ENCODE measurements at places on chromosomes 16 and 17.
A peak's percentile ranks its signal among the peaks of the same experiment; 100 is the strongest.

DNA sequence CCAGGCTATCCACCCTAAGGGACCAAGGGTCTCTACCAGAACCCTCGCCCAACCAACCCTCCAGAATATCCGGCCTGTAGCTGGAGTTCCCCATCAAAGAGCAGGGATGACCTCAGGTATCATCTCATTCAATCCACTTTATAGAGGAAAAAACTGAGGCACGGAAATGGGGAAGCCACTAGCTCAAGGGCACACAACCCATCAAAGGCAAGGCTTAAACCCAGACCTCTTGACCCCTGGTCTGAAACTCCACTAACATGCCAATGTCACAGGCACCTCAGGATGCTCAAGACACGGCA is 1.6 kb downstream of the TBC1D10B start:
- peak overlapping the region; percentile 80 for H3K4me3 ChIP-seq
- no peak overlapping the region for H3K27ac ChIP-seq
- no peak for DNase-seq
- H3K27me3 ChIP-seq = no peaks in the 10 kb centered on the region

- no peak overlapping the region for H3K4me3 ChIP-seq
- DNase-seq = no peak
- no peak overlapping the region for H3K27ac ChIP-seq
- no peaks in the 10 kb centered on the region for H3K27me3 ChIP-seq
- no peaks in the 10 kb centered on the region for H3K36me3 ChIP-seq
- 0 out of 2 replicates have a peak, but pooled peaks cover 2% of the 10 kb centered on the region for H3K4me1 ChIP-seq
These were observed 6.5 kb downstream of the MOSMO start for GRCh38 chr16:22014271-22014873.

- peaks cover 5% of the 10 kb centered on the region for H3K4me1 ChIP-seq
- no peaks in the 10 kb centered on the region for H3K27me3 ChIP-seq
- no peak overlapping the region for H3K27ac ChIP-seq
- DNase-seq = no peak
- H3K36me3 ChIP-seq = no peaks in the 10 kb centered on the region
These were observed 294.2 kb upstream of the AXIN2 start for GRCh38 chr17:65855675-65856074.

DNA sequence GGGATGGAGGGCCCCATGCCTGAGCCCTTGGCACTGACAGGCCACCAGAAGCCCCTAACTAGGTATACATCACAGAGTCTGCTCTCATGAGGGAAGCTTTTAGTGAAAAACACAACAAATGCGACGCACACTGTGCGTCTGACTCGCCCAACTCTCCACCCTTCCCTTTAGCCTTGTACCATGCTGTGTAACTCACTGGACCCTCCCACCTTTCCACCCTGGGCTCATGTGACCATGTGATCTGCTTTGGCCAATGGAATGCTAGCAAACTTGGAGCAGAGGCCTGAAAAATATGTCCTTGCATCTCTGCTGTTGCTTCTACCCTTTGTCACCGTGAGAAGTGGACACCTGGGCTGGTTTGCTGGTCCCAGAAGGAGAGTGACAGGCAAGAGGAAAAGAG is 21.6 kb downstream of the TK2 start:
- peaks cover 8% of the 10 kb centered on the region for H3K36me3 ChIP-seq
- H3K27me3 ChIP-seq = no peaks in the 10 kb centered on the region

- no peaks in the 10 kb centered on the region for H3K27me3 ChIP-seq
- no peaks in the 10 kb centered on the region for H3K36me3 ChIP-seq
- no peak for DNase-seq
- peaks cover 82% of the 10 kb centered on the region for H3K4me1 ChIP-seq
These were observed 44.0 kb downstream of the ANKRD11 start for GRCh38 chr16:89446136-89446974.

- DNase-seq = no peak
- H3K27ac ChIP-seq = no peak overlapping the region
- H3K27me3 ChIP-seq = no peaks in the 10 kb centered on the region
- no peak overlapping the region for H3K4me3 ChIP-seq
- H3K36me3 ChIP-seq = no peaks in the 10 kb centered on the region
- peaks cover 5% of the 10 kb centered on the region for H3K4me1 ChIP-seq
These were observed 684.4 kb upstream of the CDH8 start for GRCh38 chr16:62720651-62721050.

GRCh38 chr17:1590029-1590746 is 27.6 kb upstream of the PITPNA start:
- H3K27me3 ChIP-seq = no peaks in the 10 kb centered on the region
- H3K4me3 ChIP-seq = no peak overlapping the region

DNA sequence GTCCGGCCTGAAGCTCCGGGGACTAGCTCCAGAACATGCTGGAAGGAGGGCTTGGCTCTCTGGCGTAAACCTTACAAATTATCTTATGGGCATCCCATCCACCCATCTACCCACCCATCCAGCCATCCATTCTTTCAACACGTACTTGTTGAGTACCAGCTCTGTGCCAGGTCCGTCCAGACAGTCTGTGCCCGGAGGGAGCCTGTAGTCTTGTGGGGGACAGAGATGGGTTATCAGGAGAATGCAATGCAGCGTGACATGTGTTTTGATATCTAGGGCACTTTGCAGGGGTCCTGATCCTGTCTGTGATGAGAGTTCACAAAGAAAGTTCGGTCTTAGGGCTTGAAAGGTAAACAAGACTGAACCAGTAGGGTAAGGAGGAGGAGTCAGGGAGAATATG is 4.1 kb upstream of the SLC13A2 start:
- no peaks in the 10 kb centered on the region for H3K36me3 ChIP-seq
- H3K27me3 ChIP-seq = peaks cover 3% of the 10 kb centered on the region
- no peak overlapping the region for H3K27ac ChIP-seq
- H3K4me3 ChIP-seq = no peak overlapping the region

All from WTC11 (cell line).